ENCODE measurements at places on chromosomes 7 and 10. TPM values are rescaled to one million over a fixed set of nuclear protein-coding genes. Genes with fewer than 3 reads are reported as not detected.
A peak's percentile ranks its signal among the peaks of the same experiment; 100 is the strongest.

The C1QL3 gene
- not detected for total RNA-seq

The PRSS37 gene
- not detected for total RNA-seq

The OR6B1 gene
- total RNA-seq: not detected

DNA sequence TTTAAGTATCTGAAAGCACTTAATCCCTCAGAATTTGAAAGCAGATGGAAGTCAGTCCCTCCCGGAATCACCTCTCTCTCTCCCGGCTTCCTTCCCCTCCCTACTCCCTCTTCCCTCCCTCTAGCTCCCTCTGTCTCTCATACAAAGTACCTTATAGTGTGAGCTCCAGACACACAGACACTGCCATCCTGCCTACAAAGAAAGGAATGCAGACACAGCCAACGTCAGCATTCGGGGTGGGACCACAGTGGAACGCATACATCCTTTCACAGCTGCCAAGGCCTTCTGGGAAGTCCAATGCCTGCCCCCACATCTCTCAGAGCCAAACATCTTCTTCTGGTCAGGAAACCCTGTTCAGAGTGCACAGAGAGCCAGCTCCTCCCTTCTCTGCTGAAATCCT, 9.3 kb downstream of the NOD1 start:
- no peak for DNase-seq

DNA sequence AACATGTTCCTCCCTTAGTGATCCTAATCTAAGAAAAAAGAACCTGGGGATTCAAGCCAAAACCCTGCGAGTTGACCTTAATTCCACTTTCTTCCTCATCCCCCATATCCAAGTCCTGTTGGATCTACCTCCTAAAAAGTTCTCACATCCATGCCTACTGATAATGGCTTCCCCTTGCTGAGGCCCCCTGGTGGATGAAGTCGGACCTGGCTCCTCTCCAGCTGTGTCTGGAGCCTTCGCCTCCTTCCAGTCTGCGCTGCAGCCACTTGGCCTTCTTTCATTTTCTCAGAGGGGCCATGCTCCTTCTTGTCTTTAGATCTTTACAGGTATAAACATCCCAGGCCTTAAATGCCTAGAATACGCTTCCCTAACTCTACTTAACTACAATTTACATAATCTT, 8.1 kb downstream of the PDE1C start:
- no peak for DNase-seq

GRCh38 chr7:41536873-41537665, 165.8 kb downstream of the INHBA start:
- DNase-seq: no peak

GRCh38 chr7:33646891-33647391, 258.4 kb upstream of the BMPER start:
- no peak for DNase-seq

DNA sequence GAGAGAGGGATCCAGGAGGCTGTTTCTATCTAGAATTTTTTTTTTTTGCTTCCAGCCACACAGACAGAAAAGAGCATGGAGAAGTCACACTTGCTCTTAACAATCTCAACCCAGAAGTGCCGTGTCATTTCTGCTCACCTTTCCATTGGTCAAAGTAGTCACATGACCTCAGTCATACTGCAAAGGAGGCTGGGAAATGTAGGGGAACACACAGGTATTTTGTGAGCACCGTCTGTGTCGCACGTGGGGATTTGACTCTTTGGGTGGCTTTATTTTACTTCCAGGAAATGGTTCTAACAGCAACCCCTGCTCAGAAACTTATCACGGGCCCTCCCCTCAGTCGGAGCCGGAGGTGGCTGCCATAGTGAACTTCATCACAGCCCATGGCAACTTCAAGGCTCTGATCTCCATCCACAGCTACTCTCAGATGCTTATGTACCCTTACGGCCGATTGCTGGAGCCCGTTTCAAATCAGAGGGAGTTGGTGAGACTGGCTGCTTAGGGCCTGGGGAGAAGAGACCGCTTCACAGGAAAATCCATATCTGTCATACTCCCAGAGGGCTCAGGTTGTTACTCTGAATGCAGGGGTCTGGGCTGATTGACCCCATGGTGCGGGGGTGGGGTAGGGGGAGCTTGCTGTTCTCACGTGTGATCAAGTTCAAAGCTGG, 13.1 kb upstream of the CPA1 start:
- peak; percentile 74 for DNase-seq

- DNase-seq: no peak
Observed at GRCh38 chr10:6390213-6390845, 187.6 kb downstream of the PFKFB3 start.

- no peak for DNase-seq
Observed at GRCh38 chr7:21656081-21656480, 113.2 kb downstream of the DNAH11 start.

- peak; percentile 42 for DNase-seq
Observed at GRCh38 chr7:128167042-128167701, 73.9 kb upstream of the LEP start.

GRCh38 chr7:110898516-110898915, 192.4 kb upstream of the LRRN3 start:
- no peak for DNase-seq

DNA sequence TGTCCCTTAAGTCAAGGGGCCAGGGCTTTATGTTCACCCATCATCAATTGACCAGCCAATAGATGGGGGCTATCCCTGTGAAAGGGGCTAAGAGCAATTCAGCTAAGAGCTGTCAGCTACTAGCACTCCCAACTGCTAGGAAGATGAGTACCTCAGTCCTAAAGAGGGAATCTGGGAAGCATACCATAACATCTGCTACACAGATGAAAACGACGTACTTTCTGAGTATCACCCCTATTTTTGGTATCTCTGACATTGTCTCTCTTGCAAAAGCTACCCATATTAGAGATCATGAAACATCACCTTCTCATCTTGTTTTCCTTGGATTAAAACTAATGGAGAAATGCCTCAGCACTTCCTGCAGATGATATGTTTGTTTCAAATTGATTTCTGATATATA, 7.5 kb upstream of the SMNDC1 start:
- DNase-seq: no peak

DNA sequence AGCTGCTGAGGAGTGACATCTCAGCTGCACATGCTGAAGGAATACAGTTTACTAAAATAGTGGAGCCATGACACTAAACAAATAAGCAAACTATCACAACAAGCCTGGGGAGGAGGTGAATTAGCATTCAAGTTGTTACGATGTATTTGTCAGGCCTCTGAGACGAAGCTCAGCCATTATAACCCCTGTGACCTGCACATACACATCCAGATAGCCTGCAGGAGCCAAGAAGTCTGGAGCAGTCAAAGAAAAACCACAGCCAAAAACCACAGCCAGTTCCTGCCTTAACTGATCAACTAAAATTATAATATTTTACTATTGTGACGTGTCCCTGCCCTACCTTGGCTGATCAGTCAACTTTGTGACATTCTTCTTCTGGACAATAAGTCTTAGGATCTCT, 68.6 kb downstream of the NSUN6 start:
- DNase-seq: no peak

All from natural killer cell (primary cell).